Aortic smooth muscle cell (primary cell): ENCODE measurements at places on chromosomes 16 and 17. TPM values are rescaled to one million over a fixed set of nuclear protein-coding genes. Genes with fewer than 3 reads are reported as not detected.

Gene PMP22
- total RNA-seq, result 52.1 and 53.6 TPM in 2 replicates

Gene CIBAR2
- not detected in 2 replicates for total RNA-seq

Gene CCDC154
- total RNA-seq, result 0.26 and 0.37 TPM in 2 replicates

Gene CDRT15
- not detected in 2 replicates for total RNA-seq

Gene OTOP3
- total RNA-seq, result not detected in 2 replicates

Gene CD68
- 47.7 and 75.6 TPM in 2 replicates for total RNA-seq
